Activated gamma-delta T cell (primary cell): ENCODE measurements at places on chromosomes 6 and 20.

- no peak for DNase-seq
Measured at GRCh38 chr6:27293436-27294098, 18.5 kb downstream of the POM121L2 start.

DNA sequence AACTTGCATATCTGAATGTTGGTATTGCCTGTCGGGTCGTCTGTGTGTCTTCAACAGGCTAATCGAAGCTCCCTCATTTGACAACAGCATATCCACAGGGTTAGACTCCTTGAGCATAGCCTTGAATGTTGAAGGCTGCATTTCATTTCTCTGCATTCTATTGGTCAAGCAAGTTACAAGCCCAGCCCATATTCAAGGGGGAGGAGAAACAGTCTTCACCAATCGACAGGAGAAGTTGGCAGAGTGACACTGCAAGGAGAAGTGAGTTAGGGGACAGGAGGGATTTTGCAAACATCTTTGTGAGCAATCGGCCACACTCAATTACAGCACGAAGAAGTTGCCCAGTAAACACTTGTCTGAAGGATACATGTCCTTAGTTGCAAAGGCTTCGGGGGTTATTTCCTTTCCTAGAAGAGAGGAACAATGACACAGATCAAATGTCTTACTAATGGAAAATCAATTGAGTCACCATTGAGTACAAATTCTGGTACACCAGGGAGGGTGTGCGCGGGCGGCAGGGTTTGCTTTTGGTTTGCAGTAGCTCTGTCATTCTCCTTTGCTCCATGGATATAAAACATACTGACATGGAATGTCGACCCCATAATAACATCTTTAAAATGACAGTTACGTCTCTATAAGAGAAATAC, 60.6 kb upstream of the NT5E start:
- no peak for DNase-seq

- DNase-seq = no peak
Measured at GRCh38 chr6:106204961-106205360, 118.8 kb downstream of the PRDM1 start.

- no peak for DNase-seq
Measured at GRCh38 chr6:122663981-122664380, 53.8 kb downstream of the PKIB start.

- no peak for DNase-seq
Measured at GRCh38 chr6:80921861-80922460, 815.5 kb downstream of the BCKDHB start.

DNA sequence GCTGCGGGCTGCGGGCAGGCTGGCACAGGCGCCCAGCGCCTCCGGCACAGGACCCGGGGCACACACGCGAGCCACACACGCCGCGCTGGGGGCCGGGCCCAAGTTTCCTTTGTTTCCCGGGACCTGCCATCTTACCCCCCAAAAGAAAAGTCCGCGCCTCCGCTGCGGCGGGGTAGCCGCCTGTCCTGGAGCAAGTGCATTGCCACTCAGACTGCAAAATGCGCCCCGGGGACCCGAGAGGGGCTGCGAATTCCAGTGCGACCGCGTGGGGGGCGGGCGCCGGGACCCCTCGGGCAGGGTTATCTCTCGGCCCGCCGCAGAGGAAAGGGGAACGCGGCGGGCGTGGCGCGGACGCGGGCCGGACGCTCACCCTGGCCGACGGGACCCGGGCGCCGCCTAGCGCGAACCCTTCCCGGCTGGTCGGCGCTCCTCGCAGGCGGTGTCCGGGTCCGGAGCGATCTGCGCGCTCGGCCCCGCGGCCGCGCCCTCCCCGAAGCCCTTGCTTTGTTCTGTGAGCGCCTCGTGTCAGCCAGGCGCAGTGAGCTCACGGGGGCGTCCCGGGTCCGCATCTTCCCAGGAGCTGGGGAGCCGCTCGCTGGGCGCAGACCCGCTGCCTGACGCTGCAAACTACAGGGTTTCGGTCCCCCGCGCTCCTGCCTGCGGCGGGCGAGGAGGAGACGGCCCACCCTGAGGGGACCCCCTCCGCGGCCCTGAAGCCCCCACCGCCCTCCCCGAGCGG, 639 bp upstream of the CD24 start:
- no peak for DNase-seq

- no peak for DNase-seq
Measured at GRCh38 chr20:43895235-43895634, 19.4 kb upstream of the TOX2 start.

GRCh38 chr20:46214824-46215488, 93.3 kb downstream of the CDH22 start:
- no peak for DNase-seq

- DNase-seq = no peak
Measured at GRCh38 chr6:87897663-87898062, 150.0 kb upstream of the SPACA1 start.

- DNase-seq = no peak
Measured at GRCh38 chr6:169022079-169022478, 231.6 kb downstream of the THBS2 start.
